ENCODE measurements at places on chromosomes 3 and 15.

- no peak for DNase-seq
These were observed 47.3 kb downstream of the VGLL4 start for GRCh38 chr3:11596387-11596786.

DNA sequence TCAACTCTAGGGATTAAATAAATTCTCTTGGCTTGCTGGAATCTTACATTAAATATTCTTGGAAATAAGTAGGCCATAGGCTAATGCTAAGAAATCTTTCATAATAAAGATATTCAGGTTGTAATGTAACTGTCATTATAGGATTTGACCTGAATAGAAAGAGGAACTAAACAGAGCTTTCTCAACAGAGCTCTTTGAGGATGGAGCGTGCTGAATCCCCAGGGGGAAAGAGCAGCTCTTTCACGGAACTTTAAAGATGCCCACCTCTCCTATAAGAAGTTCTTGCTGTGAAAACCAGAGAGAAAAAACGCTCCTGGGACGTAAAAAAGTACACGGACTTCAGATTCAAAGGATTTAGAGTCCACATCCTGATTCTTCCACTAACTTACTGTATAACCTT lies 77.9 kb downstream of the NTRK3 start:
- DNase-seq: no peak

GRCh38 chr15:38274135-38274534 lies 21.5 kb downstream of the SPRED1 start:
- DNase-seq: no peak

DNA sequence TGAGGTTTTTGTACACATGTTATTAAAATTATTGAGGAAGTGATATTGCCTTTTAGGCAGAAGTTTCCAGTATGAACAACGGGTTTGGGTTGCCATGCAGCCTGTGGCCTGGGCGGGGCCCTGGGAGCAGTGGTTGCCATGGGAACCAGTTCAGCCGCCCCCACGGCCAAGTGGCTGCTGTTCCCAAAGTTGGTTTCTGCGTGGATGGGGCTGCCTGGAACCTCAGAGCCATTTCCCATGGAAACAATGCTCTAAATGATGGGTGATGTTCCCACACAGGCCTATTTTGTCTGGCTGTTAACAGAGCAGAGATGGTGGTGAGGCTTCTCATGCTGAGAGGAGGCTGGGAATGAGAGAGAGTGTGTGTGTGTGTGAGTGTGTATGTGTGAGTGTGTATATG lies 19.5 kb downstream of the MRAS start:
- DNase-seq: no peak

DNA sequence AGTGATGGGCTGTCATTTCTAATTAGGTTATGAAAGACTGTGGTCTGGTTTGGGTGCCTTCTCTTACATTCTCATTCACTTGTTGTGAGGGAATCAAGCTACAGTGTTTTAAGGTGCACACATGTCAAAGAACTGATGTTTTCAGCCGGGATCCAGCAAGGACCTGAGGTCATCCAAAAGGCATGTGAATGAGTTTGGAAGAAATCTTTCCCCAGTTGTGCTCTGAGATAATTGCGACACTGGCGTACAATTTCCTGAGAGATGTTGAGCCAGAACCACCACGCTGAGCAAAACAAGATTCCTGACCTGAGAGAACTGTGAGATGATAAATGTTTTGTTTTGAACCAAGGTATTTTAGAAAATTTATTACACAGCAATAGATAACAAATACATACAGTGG lies 295.3 kb upstream of the SLITRK3 start:
- DNase-seq: no peak

Measured in NCI-H2171 treated with DMSO at 0.1 percent for 48 hours (cell line).